Stimulated activated CD8-positive, alpha-beta memory T cell treated with anti-CD3 and anti-CD28 coated beads, Interleukin-4, amount 100 ng/mL, for 4 hours (primary cell): ENCODE measurements at places on chromosomes 2 and 18.

DNA sequence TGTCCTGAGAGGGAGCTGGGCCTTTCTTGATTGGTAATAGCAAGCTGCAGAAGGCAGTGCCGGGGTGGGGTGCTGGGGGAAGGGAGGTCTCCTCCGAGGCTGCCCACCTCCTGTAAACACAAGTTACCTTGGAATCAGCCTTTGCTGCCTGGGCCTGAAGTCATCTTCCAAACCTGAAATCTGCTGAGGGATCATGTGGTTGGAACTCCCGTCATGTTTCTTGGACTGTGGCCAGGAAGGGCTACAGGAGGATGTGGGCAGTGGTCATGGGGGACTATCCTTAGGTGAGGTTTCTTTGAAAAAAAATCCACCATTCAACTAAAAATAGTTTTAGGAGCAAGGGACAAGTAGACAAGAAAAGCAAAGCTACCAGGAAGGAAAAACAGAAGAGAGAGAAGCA is 74.2 kb downstream of the CDK15 start:
- DNase-seq, result no peak

DNA sequence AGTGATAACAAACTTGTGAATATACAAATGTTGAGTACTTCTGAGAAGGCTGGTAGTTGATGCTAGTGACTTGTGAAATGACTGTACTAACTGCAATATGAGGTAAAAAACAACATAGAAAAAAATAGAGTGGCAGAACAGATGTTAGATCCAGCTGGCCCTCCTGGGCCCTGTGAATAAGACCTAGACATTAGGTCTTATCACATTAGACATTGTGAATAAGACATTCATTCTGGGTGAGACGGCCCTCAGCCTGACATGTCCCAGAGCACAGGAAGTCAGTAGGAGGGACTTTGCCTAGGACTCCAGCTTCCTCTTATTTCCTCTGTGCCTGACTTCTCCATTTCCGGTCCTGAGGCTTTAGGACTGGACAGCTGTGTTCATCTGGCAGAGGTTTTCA is 22.9 kb downstream of the DOK1 start:
- no peak for DNase-seq

DNA sequence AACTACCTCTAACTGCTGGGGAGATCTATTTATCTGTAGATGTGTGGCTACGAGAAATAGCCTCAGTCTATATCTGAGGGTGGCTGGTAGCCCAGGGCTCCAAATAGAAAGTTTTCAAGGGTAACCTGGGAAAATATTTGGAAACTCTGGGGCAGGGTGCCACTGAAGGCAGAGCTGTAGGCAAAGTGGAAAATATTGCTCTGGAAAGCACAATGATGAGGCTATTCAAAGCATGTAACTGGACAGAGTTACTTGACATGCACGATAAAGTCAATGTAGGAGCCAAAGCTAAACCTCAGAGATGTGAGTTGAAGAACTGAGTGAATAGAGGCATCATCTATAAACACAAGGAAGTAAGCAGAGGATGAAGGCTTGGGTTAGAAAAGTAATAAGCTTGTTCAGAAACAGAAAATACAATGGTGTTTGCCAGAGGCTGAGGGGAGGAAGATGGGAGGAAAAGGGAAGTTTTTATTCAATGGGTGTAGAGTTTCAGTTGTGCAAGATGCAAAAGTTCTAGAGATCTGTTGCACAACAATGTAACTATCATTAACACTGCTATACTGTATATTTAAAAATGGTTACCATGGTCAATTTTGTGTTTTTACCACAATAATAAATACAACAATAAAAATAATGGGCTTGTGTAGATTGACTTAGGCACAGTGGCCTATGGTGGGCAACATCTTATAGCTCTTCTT is 171.6 kb downstream of the MBD2 start:
- DNase-seq, result no peak

DNA sequence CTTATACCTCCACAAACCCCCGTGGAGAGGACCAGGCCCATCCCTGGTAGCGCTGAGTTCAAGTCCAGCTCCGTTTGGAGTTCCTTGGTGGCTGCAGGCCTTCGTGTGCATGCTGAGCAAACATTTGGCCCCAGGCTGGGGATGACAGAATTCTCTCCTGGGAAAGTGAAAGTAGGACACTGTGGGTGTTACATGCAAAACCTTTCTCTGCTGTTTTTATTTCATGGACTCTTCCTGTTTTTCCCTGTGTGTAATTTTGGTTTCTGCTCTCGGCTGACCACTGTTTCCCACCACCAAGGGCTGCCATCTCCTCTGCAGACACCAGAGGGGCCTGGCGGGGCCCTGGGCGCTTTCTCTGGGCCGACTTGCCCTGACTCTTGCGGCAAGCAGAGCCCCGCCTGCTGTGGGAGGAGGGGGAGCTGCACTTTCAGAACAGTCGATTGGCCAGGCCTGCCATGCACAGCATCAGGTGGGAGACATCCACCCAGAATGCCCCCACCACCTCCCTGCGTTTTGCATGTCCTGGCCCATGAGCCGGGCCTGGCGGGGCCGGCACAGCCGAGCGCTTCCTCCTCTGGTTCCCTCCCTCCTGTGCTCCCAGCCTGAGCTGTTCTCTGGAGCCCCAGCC is 102.4 kb downstream of the CABLES1 start:
- DNase-seq, result no peak

- DNase-seq, result no peak
These were observed 2.7 kb upstream of the ACTR3 start for GRCh38 chr2:113887009-113887792.

- no peak for DNase-seq
These were observed 28.4 kb upstream of the SELENOI start for GRCh38 chr2:26317377-26318105.

GRCh38 chr18:8699948-8700347 is 5.4 kb upstream of the MTCL1 start:
- DNase-seq, result no peak

DNA sequence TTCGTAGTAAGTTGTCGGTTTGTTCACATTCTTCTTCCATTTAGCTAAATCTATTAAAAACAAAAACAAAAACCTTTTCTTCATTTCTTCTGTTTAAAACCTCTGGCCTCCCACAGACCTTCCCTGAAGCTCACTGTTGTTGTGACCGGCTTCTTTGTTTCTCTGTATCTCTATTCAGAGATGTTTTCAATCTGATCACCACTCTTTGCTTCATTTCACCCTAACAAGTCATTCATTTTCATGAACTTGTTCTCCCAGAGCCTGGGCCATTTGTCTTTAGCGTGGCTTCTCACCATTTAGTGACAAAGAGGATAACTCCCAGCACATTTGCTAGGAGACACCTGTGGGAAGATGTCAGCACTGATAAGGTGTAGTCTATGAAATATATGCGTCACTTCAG is 794.2 kb downstream of the ERBB4 start:
- DNase-seq, result no peak

DNA sequence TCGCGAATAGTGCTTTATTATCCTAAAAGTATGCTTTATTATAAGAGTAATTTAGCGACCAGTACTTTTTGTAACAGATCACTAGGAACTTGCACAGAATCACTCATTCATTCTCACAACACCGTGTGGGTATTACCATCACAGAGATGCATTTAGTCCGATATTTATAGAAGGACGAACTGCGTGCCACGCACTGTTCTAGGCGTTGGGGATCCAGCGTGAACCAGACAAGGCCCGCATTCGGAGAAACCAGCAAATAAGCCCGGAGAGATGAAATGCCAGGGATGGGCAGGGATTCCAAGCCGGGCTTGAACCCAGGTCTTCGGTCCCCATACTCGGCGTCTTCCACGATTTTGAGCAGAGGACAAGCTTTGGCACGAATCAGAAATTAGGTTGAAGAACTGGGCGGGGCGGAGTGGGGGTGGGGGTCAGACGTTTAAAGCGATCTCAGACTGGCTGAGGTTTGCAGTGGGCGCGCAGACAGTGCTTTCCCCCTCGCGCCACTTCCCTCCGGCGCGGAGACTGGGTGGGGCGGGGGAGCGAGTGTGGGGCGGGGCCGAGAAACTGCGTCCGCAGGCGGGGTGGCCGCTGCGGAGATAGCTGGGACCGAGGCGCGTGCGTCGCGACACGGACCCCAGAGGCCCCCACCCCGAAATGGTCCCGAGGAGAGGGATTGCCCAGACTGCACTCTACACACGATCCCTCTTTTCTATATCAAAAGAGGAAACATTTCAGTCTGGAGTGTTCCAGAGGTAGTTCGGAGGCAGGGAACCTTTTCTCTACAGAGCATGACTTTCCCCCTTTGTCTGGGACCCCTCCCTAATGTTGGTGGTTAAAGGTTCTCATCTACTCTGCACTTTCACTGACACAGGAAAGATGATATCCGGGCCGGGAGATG is 1.1 kb upstream of the CXCR4 start:
- DNase-seq, result peak; percentile 80

DNA sequence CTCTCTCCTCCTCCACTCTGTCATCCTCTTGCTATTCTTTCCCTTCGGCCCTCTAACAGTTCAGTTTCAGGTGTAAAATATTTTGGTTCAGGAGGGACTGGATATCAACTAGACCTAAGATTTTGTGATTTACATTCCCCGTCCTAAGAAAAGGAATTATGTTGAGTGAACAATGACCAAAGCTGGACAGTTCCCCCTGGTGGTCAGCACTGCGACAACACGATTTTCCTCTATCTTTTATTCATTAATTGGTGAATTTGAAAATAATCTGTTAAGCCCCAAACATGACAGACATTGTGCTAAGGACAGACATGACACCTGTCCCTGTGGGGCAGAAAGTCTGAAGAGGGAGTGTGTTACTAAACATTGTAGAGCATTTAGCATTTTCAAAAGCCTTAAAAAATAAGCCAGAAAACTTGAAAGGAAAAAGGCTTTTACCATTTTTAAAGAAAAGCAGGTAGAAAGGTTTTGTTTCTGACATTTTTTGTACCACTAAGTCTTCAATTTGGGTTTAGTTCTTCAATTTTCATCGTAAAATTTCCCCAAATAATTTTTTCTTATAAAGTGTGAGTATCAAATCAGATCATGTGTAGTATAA is 28.4 kb upstream of the GTF2A1L start:
- DNase-seq, result no peak

DNA sequence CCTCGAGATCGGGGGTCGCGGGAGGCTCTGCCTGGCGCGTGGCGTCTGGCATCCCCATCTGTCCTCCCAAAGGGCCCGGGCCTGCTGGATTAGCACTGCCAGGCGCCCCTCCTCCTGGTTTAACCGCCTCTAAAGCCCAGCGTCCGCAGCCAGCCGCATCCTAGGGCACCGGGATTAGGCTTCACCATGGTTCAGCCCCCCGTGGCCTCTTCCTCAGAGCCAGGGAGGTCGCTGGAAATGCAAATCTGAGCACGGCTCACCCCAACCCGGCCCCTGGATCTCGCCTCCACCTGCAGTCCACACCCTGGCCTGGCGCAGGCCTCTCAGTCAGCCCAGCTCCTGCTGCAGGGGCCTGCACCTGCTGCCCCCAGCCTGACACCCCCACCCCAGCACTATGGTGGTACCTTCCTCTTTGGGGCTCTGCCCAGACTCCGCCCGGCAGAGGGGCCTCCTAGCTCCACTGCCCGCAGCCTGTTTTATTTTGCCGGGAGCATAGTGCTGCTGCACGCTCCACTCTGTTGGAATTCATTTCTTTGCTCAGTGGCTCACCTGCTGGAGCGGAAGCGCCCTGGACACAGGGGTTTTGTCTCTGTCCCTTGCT is 13.2 kb downstream of the PRELID3A start:
- DNase-seq, result no peak

DNA sequence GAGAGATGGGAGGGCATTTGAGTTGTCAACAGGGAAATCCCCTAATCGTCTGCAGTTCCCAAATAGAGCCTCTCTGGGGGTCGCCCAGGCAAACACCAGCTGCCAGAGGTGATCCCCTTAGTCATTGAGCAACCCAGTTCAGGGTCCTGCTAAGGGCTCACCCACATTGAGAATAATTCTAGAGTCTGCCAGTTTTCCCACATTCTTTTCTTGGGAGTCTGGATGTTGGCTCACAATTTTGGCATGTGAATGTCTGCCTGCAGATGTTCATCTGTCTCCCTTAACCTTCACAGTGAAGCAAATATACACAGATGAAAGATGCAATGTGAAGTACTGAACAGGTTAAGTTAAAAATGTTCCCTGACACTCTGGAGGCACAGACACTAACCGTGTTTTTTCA is 11.4 kb upstream of the SMIM21 start:
- DNase-seq, result no peak

GRCh38 chr2:5392658-5393057 is 299.5 kb upstream of the SOX11 start:
- DNase-seq, result no peak

DNA sequence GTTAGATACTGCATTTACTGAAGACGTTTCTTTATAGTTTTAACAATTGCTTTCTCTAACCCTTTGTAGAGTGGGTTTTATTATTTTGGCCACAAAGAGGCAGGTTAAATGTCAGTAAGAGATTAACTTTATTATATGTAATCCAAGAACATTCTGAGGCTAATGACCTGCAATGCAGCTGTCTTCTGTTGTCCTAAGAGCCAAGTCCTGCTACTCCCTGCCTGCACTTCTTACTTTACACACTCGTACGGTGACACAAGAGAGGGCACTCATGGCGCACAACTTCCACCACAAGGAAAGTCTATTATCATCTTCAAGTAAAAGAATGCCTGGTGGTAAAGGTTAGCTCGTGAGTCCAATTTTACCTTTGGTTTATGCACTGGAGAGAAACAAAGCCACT is 471.0 kb upstream of the HNMT start:
- DNase-seq, result no peak

DNA sequence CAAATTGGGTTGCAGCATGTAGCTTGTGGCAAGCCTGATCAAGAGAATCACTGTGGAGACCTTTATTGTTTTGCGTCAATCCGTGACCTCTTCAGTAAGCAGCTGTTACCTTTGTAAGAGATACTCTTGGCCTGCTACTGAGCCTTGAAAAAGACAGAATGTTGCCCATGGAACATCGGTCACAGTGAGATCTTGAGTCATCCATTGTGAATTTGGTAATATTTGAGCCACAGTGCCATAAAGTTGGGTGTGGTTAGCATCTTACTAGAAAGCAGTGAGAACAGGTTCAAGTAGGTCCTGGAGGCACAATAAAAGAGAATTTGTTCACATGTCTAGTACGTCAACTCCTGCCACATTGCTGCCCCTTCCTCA is 12.7 kb upstream of the EFR3B start:
- DNase-seq, result no peak

GRCh38 chr18:32308493-32309120 is 118.8 kb downstream of the MEP1B start:
- DNase-seq, result no peak

DNA sequence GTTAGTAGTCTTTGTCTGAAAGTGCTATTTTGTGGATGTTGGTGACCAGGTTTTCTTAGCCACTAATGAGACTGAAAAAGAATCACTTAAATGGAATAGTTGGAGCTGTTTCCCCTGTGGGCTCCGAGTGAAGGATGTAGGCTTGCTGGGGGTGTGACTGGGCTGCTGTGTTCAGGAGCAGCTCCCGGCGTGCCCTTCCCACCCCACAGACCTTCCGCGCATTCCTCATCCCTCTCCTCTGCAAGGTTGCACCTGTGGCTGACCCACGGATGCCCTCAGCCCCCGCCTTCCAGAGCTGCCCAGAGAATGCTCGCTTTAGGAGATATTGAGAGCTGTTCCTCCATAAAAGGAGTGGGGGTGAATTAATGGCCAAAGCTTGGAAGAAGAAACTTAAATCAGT is 174.3 kb downstream of the LDLRAD4 start:
- no peak for DNase-seq

- no peak for DNase-seq
These were observed 23.3 kb downstream of the SPATS2L start for GRCh38 chr2:200329798-200330197.
